ENCODE measurements at places on chromosomes 7 and 10.

DNA sequence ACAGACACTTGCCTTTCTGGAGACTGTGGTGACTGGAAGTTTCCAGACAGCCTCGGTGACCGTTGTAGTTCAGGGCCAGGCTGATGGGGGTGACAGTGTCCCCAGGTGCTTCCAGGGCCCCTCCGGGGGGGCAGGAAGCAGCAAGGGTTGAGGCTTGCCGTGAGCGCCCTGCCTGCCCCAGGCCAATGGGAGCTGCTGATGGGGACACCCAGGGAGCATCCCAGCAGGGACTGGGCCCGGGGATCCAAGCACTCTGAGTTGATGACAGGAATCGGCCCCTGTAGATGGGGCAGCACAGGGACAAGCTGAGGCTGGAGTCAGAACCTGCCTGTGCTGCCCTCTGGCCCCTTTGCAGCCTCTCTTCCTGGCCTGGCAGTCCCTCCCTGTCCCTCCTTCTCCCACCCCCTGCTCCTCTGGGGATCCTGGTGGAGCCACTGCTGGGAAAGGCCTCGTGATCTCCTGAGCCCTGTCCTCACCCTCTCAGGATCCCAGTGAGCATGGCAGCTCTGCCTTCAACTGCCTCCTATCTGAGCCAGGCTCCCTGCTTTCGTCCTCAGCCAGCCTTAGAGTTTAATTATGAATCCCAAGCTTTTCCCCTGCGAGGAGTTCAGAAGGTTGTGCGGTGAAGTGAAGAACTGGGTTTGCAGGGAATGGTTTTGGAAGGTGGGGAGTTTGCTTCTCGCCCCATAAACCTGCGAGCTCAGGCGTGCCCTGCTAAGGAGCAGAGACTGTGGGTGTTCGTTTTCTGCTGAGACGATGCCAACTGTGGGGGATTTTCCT is 84.7 kb downstream of the ADCY1 start:
- no peak for DNase-seq

DNA sequence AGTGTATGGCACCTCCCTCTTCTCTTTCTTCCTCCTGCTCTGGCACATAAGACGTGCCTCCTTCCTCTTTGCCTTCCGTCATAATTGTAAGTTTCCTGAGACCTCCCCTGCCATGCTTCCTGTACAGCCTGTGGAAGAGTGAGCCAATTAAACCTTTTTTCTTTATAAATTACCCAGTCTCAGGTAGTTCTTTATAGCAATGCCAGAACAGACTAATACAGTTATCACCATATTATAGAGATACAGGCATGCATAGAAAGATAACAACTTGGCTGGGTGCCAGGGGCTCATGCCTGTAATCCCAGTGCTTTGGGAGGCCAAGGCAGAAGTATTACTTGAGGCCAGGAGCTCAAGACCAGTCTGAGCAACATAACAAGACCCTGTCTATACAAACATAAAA is 53.2 kb downstream of the GCC1 start:
- no peak for DNase-seq

GRCh38 chr7:112965506-112965905 is 121.1 kb downstream of the GPR85 start:
- no peak for DNase-seq

DNA sequence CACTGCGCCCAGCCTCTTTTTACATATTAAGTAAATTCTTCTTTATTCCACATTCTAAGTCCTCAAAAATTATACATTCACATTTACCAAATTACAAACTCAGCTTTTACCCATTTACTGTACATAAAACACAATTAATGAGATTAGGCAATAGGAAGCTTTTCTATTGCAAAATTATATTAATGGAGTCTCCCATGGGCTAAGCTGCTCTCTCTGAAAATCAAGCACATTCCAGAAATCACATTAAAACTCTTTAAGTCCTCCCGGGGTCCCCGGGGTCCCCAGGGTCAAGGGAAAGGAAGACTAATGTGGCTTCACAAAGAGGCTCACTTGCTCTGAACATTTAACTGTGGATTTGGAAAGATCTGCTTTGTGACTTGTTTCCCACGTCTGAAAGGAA is 127.4 kb upstream of the KMT2E start:
- no peak for DNase-seq

DNA sequence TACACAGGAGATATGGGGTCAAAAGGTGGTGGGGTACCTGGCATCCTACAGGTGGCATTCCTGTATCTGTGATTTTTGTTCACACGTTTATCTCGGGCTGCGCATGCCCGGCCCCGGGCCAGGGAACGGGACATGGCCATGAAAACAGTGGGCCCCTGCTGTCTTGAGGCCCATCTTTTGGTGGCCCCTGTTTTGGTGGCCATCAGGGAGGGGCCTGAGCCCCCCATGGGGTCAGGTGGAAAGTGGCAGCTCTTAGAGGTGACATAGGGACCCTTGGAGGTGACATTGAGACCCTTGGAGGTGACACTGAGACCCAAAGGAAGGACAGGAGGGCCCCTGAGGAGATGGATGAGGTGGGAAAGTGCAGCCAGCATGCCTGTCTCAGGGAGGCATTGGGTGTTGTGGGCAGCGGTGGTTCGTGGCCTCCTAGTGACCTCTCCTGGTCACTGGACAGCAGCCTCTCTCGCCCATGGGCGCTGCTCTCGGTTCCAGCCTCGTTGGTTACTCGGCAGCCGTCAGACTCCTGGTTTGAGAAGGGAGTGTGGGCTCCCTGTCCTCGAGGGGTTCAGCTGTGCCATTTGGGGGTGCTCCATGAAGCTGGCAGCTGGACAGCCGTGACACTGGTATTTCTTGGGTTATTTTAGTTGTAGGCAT is 39.9 kb downstream of the INPP5A start:
- no peak for DNase-seq

DNA sequence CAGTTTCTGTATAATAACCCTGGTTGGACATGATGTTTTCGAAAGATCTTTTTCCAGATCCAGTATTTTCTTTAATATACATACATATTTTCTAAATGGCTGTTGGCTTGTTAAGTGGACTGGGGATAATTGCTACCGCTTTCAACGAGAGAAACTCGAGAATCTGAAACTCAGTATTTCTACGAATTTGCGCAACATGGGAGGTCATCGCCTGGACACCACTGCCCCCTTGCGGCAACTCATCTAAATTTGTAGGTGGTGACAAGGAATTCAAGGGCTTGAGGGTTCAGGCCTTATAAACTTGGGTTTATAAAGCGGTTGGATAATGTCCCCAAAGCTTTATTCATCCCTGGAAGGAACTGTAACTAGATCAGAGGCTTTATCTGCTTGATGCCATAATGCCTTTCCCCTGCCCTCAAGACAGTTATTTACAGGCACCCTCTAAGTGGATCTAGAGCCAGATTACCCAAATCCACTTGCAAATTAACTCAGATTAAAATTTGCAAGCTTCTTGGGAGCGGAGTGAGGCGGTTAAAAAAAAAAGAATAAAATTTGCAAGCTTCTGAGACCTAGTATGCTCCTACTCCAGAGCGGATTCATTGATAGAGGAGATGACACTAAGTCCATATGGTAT is 21.3 kb upstream of the KCNK18 start:
- peak; percentile 40 for DNase-seq

GRCh38 chr10:57638411-57638810 is 629.3 kb downstream of the IPMK start:
- DNase-seq = no peak

GRCh38 chr7:106139265-106140251 is 27.4 kb upstream of the SYPL1 start:
- no peak for DNase-seq

- DNase-seq = no peak
These were observed 525.4 kb downstream of the TFEC start for GRCh38 chr7:115505136-115505535.

- no peak for DNase-seq
These were observed 5.3 kb downstream of the CLDN15 start for GRCh38 chr7:101232141-101232850.

- DNase-seq = no peak
These were observed 2.5 kb upstream of the TWIST1 start for GRCh38 chr7:19119870-19120486.

GRCh38 chr10:101567165-101568006 is 20.7 kb downstream of the POLL start:
- DNase-seq = no peak

DNA sequence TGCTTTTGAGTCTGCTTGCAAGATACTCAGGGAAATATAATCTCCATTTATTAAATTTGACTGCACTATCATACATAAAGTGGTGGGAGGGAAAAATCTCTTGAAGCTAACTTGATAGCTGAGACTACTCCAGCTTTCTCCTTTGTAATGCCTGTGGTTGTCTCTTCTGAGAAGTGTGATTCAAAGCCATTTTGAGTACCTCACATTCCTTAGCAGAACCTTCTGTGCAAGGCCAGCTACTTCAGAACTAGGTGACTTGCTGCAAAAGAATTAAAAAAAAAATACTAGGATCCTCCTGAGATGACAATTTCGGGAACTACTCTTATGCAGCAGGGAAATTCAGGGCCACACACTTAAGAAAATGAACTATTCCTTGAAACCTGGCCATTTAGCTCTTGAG is 294.8 kb downstream of the MDFIC start:
- DNase-seq = no peak

GRCh38 chr10:119444866-119445265 is 97.7 kb downstream of the RGS10 start:
- no peak for DNase-seq

DNA sequence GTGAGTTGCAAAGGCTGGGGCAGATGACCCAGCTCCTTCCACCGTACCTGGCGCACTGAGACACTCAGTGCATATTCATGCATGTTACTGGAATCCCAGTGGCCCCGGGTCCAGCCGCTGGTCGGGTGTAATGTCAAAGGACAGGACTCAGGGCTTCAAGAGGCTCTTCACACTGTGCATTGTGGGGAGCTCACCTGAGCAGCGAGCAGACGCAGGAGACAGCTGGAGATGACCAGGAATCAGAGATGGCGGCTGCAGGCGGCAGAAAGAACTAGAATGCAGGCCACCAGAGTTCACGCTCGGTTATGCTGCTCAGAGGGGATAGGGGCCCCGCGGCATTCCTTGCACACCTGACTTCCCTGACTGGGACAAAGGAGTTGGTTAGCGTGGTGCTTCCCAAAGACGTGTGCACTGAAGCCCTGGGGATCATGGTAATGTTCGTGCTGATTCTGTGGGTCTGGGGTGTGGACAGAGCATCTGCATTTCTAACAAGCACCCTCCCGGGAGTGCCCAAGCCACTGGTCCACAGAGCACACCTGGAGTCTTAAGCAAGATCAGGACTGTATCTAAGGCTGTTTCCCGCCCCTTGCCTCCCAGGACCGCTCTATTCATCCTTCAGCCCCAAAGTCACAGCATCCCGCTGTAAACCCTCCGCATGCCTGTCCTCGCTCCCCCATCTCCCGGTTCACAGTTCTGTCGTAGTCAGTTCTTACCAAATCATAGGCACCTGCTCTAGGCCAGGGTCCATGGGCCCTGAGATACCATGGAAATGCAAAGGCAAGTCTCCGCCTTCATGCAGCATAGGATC is 71.0 kb downstream of the MKI67 start:
- no peak for DNase-seq

GRCh38 chr10:33005322-33006301 is 47.6 kb upstream of the ITGB1 start:
- DNase-seq = peak; percentile 89

- no peak for DNase-seq
These were observed 185.4 kb downstream of the SEC23IP start for GRCh38 chr10:120077707-120078492.

- DNase-seq = no peak
These were observed 134.2 kb downstream of the TSPAN12 start for GRCh38 chr7:120723465-120724385.

- peak; percentile 3 for DNase-seq
These were observed 9.7 kb downstream of the ATP6V0E2 start for GRCh38 chr7:149883452-149883861.

DNA sequence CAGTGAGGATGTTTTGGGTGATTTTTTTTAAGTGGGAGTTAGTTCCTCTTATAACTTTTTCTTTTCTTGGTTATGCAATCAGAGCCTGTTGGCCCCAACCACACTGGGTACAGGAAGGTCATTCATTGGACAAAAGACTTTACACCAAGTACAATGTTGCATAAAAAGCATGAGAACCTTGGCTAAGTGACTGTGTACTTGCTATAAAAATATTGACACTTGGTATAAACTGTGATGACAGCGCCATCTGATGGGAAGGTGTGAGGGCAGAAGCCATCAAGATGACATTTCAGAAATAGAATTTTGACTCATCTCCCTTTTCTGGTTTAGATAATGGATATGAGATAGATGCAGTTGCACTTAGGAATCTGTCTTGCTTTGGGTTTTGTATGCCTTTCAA is 126.4 kb upstream of the CCDC6 start:
- no peak for DNase-seq

DNA sequence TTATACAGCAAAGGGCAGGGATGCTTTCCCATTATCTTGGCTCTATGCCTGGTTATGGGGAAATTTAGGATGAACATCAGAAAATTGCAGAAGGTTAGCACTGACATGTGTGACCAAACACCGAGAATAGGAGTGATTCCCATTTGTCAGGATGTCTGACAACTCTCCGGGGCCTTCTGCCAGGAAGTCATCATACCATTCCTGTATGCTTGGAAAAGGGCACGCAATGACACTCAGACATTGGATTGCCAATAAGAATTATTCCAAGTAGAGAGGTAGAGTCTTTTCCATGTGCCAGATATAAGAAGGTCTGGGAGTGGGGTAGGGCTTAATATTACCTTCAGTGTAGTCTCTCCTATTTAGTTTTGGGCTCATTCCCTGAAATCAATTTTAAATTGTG is 82.3 kb downstream of the MTPN start:
- no peak for DNase-seq

DNA sequence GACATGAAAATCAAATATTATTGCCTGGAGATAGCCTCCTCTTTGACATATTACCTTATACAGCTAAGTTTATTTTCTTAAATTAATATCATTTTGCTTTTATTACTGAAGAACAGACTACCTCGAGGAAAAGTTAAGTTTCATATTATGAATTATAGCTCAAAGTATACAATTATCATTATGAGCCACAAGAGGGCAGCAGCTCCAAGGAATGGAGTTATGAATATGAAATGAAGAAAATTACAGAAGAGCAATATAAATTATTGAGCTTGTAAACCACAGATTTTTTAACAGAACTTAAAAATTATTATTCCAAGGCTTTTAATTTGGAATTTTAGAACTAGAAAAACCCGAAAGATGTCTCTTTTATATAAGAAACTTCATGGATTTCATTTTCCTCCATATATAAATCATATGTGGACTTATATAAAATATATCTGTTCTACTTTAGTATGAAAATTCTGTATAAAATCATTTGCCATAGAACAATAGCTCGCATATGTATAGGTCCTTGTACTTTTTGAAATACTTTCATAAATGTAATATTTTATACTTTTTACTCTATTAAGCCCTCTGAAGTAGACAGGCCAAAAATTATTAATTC is 40.1 kb downstream of the IQUB start:
- DNase-seq = peak; percentile 37

- DNase-seq = no peak
These were observed 2.4 kb downstream of the H2AZ2 start for GRCh38 chr7:44845451-44845850.

DNA sequence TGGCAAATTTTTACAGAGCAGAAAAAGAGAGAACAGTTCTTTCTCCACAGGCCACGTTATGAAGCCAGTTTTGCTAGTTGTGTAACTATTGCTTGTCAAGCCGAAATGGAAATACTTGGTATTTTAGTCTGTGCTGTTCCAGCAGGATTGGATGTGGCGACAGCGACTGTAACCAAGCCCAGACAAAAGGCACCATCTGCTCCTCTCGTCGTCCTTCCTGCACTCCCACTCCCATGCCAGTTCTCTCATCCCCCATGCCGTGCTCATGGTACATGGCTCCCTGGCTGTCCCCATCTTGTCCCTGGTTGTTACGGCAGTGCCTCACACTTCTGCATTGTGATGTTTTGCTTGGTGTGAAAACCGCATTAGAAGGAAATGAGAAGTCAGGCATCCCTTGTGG is 185.7 kb upstream of the FZD8 start:
- DNase-seq = no peak

Data from amniotic stem cell (primary cell).